Gastrocnemius medialis (tissue), 4 donors: ENCODE measurements at places on chromosomes 5 and 9. TPM values are rescaled to one million over a fixed set of nuclear protein-coding genes. Genes with fewer than 3 reads are reported as not detected.

DNA sequence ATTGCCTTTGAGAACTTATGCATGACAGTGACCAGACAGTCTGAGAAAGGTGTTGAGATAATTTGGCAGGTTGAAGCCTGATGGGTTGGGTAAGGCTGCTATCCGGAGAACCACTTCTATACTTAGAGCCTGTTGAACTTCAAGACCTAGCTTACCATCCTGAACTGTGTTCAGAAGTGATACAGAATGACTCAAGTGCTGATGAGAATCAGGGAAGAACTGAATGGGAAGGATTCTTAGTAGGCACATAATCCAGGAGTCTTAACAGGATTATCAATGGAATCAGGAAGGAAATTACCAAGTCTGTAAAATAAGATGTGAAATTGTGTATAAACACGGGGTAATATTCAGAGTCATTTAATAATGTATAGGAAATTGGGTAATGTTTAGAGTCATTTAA lies 9.0 kb upstream of the PAPPA start:
- DNase-seq, result no peak

GRCh38 chr5:174397206-174397605 lies 327.2 kb upstream of the MSX2 start:
- DNase-seq, result no peak

DNA sequence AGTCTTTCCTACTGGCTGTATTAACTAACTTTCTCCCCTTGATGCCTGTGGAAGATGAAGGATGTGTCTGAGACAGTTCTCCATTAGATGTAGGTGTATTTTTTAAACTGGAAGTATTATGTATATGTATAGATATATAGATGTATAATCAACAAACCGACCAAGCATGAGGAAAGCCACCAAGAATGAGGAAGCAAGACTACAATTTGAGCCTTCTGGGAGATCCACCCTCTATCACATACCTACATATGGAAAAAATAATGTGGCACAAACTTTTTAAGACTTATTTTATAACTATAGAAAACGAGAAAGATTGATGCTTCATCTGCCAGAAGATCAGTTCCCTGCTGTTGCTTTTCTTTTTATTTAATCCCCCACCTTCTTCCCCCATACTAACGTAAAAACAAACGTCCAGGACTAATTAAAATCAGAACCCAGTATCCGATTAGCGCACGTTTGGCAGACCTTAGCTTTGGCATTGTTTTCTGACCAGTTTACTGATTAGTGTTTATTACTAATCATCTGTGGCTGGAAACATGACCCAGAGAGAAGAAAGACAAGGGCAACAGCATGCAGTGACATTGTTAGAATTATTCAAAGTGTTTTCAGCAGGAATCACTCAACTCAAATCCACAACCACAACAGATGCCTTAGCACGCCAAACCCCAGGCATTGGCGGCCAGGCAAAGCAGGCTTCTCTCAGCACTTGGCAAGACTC lies 490.2 kb downstream of the EBF1 start:
- no peak for DNase-seq

DNA sequence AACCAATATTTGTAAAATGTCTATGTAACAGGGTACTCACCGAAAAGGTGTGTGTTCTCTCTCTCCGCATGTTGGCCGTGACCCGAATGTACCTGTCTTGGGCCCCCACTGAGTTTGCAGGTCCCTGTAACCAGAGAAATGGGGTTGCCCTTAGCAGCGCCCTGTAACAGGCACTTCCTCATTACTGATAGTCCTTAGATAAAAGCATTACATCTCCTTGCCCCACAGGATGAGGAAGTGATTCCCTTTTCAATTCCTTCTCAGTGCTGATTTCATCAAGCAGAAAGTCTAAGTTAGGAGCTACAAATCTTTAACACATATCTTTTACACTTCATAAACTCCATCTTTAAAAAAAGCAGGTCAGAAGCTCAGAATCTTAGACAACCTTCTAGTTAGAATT lies 15.2 kb upstream of the HMHB1 start:
- no peak for DNase-seq

GRCh38 chr5:180792965-180793287 lies 9.7 kb downstream of the MGAT1 start:
- DNase-seq, result no peak

DNA sequence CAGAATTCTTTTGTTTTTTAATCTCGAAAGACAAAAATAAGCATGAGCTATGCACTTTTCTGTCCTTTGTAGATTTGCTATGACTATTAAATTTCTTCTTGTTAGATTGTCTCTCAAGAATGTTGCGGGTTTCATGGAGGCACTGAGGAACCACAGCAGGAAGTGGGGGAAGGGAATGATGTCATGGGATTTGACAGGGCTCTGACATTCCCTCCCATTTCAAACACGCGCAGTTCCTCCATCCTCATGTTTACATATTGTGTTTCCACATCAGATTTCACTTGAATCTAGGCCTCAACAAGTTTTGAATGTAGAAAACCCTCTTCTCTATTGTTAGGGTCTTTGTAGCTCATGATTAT lies 154.8 kb downstream of the PALM2AKAP2 start:
- no peak for DNase-seq

The RNF183 gene
- total RNA-seq, result not detected
